ENCODE measurements at places on chromosomes 4 and X. TPM values are rescaled to one million over a fixed set of nuclear protein-coding genes. Genes with fewer than 3 reads are reported as not detected.

The CHST7 gene
- 26.9 TPM for total RNA-seq

The DGKK gene
- not detected for total RNA-seq

The TDO2 gene
- total RNA-seq = 2.0 TPM

The LYAR gene
- 30.7 TPM for total RNA-seq

The TCEAL3 gene
- not detected for total RNA-seq

The SRPX gene
- total RNA-seq = 7.1 TPM

GRCh38 chrX:64229154-64229553, 1.3 kb downstream of the ASB12 start:
- no peak for DNase-seq

DNA sequence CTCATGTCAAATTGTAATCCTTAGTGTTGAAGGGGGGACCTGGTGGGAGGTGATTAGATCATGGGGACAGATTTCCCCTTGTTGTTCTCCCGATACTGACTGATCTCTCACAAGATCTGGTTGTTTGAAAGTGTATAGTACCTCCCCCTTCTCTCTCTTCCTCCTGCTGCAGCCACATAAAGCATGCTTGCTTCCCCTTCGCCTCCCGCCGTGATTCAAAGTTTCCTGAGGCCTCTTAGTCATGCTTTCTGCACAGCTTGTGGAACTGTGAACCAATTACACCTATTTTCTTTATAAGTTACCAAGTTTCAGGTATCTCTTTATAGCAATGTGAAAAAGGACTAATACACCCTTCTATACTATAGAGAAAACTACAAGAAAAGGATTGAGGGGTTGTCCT, 1170.5 kb upstream of the AGA start:
- no peak for DNase-seq

DNA sequence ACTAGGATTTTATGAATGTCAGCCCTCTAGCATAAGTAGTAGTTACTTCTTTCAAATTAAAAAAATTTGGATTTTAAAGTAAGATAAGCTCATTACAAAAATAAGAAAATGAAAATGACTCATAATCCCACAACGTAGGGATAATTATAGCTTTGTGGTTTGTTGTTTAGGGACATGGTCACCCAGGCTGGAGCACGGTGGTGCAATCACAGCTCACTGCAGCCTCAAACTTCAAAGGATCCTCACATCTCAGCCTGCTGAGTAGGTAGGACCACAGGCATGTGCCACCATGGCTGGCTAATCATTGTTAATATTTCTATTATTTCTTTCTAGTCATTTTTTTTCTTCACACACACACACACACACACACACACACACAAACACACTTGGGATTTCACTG, 57.6 kb downstream of the PLAC1 start:
- no peak for DNase-seq

GRCh38 chr4:141534985-141535384, 101.4 kb upstream of the IL15 start:
- no peak for DNase-seq

- no peak for DNase-seq
Observed at GRCh38 chr4:119038116-119038841, 97.4 kb upstream of the MYOZ2 start.

DNA sequence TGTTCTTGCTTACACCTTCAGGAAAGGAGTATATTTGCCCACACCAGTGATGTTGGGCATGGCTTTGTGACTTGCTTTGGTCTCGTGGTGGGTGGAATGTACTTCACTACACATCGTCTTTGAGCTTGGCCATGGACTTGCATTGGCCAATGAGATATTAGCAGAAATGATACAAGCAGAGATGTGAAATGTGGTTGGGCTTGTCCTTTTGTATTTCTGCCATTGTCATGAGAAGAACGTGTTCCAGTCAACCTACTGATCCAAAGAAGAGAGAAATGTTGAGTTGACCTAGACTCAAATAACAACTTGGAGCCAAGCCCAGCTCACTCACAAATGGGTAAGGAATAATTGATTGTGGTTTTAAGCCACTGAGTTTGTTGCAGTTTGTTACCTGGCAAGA, 138.4 kb upstream of the ARX start:
- no peak for DNase-seq

DNA sequence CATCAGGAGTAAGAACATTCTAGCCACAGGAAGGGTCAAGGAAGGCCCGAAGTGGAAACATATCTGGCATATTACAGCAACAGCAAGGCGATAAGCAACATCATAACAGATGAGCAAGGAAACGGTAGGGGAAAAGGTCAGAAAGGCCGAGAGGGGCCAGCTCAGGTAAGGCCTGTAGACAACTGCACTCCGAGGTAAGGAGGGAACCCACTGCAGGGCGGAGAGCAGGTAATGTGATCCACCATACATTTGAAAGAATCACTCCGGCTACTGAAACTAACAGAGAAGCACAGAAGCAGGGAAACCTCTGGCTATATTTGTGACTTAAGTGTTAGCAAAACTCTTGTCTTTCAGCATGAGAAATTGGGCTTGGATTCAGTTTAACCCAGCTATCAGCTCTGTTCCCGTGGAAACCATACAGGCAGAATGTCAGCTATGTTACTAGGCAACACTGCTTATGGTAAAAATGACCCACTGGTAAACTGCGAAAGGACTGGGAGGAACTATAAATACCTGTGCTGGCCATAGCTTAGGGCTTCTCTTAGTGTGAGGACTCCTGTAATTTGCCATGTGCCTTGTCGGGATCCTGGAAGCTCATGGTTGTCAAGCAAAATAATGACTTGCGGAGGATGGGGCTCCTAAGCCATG, 31.0 kb downstream of the FRYL start:
- DNase-seq = no peak

DNA sequence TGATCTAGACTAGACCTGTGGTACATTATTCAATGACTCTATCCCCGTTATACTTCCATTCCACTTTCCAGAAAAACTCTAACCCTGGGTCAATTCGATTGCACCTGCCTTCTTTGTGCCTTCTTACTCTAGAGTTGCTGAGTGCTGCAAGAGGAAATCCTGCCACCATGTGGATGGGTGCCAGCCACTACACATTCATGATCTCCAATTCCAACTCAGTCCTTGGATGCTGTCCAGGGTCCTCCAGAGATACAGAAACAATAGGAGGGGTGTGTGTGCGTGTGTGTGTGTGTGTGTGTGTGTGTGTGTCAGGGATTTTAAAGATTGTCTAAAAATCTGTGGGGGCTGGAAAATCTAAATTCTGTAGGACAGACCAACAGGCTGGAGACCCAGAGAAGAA, 42.9 kb upstream of the INTS6L start:
- peak; percentile 54 for DNase-seq
